ENCODE measurements at places on chromosomes 3 and 15.

GRCh38 chr15:38626443-38627050 is 61.9 kb upstream of the RASGRP1 start:
- DNase-seq, result no peak

DNA sequence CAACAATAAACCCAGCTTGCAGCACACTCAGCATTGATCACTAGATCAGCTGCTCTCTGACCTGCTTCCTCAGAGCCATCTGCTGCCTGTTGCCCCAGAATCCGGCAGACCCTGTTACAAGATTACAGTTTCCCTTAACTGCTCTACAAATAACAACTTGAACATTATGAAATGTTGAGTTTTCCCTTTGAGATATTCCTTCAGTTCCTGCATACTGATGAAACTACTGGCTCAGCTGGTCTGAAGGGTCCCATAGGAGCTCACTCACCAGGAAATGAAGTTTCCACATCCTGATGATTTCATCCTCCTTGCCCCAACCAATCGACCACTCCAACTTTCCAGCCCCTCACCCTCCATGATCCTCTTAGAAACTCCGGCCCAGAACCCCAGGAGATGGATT is 281.9 kb downstream of the OCA2 start:
- DNase-seq, result no peak

- no peak for DNase-seq
These were observed 83.5 kb downstream of the AQP9 start for GRCh38 chr15:58221591-58222241.

DNA sequence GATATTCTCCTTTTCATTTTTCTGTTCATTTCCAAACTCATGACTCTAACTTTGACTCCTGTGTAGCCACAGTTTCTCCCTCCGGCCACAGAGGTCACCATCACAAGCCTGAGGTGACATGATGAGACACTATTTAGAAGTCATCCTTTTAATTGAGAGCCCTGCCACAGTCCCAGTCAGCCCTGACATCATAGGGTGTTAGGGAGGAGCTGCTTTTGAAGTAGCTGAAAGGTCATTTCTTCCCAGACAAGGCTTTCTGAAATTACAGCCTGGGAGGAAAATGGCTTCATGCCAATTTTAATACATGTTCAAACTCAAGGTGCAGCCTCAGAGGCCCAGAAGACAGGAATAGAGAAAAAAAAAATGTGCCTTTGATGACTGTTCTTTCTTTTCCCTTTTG is 532.8 kb upstream of the TGFBR2 start:
- DNase-seq, result no peak

DNA sequence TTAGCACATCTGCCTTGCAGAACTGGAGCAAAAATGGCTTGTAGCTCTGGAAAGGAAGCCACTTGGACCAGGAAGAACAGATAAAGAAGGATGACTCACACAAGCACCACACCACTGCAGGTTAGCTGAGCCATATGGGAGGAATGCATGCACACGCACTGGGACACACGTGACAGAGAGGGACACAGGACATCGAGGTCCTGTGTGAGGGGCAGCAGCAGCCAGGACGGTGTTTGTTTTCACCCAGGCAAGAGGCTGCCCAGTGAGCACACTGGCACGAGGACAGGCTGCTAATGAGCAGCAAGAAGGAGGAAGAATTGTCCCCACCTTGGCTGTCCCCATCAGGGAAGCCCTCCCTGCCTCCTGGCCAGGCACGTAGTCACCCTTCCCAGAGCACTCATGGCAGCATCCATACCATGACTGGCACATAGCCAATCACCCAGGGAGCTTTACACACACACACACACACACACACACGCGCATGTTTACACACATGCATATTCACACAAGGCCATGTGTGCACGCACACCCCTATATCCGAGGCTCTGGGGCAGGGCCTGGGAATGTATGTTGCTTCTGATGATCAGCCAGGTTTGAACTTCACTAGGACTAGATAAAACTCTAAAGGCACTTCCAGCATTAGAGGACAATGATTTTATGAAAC is 24.0 kb upstream of the SPTBN5 start:
- no peak for DNase-seq

DNA sequence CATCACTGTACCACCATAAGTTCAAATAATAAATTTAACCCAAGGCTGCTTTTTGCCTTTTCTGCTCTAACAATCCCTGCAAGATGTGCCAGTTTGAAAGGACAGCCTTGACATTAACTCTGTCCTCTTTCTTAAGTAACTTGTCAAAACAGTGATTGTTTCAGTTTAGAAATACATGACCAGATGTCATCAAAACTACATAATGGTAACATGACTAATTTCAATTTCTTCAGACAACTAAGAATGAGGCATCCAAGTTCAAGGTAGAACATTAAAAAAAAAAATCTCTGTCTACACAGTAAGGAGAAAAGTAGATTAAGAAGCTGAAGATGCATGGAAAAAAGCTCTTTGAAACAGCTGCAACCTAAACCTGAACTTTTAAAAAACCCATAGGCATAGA is 47.4 kb downstream of the SHQ1 start:
- DNase-seq, result no peak

DNA sequence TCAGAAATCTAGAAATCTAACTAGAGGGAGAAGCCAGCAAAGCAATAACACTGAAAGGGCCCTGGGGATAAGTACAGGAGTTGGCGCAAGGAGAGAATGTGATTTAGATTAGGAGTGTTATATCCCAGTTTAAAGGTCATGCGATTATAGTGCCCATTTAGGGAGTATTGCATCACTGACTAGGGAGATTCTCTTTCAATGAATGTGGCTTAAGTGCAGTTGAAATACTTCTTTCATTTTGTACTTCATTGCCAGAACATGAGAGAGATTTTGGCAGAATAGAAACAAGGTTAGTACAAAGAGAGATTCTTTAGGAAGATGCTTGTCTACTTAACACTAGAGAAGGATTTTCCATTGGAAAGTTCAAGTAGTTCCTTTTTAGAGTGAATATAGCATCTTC is 13.9 kb downstream of the ROBO2 start:
- DNase-seq, result no peak

GRCh38 chr3:156655819-156656550 is 18.4 kb upstream of the TIPARP start:
- DNase-seq, result no peak

DNA sequence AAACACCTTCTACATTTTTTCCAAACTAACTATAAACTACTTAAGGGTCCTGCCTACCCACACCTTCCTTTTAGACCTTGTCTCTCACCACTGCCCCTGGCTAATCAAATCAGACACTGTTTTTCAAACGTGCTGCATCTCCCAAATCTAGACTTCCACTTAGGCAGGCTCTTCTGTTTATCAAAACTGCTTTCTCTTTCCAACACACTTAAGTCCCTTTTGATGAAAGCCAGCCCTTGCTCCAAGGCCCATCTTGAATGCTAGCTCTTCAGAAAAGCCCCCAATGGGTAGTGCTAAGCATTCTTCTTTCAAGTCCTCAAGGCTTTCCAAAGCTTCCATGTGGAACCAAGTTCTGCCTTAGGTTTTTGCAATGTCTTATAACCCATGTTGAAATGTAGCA is 888.3 kb downstream of the TUSC7 start:
- DNase-seq, result no peak

DNA sequence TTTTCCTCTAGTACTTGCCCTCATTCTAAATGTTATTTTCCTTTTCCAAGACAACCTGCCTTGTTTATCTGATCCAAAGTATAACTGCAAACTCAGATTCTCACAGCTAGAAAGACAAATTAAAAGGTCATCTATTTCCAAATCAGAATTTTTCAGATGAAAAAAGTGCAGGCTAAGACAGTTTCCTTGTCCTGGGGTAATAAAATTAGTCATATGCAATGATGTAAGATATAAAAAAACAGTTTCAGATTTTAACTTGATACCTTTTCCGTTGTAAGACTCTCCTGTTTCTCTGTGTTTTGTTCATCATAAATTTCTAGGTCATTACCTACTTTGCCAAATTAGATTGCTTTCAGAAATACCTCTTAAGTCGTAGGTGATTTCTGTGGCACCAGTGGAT is 238.4 kb upstream of the PEX5L start:
- no peak for DNase-seq

DNA sequence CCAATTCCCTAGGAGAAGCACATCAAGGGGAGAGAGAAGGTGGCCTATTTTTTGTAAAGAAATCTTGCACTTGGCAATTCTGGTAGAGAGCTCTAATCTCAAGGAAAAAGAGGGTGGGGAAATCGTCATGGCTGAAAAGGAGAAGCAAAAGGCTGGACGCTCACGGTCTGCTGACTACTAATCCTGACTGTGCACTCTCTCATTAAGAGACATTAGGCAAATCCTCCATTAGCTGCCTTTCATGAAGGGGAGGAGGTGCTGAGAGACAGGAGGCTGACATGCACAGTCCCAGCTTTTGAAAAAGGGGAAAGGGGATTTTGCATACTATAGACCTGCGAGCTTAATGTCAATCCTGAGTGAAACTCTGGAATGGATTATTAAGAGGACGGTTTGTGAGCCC is 170.0 kb downstream of the NR2F2 start:
- no peak for DNase-seq

DNA sequence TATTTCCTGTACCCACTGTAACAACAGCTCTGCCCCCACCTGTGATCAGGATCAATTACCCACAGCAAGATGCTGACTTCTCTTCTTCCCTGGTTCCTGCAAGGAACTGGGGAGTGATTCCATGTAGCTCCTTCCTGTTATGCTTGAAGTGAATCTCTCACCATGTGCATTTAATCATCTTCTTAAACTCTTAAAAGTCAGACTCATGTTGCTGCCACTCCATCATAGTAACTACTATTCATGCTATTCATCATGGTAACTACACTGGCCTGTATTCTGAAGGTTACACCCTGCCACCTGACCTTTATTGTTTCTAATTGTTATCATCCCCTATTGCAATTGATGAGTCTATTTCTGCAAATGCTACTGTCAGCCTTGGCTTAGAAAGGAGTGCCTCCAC is 89.5 kb downstream of the SUCNR1 start:
- no peak for DNase-seq

DNA sequence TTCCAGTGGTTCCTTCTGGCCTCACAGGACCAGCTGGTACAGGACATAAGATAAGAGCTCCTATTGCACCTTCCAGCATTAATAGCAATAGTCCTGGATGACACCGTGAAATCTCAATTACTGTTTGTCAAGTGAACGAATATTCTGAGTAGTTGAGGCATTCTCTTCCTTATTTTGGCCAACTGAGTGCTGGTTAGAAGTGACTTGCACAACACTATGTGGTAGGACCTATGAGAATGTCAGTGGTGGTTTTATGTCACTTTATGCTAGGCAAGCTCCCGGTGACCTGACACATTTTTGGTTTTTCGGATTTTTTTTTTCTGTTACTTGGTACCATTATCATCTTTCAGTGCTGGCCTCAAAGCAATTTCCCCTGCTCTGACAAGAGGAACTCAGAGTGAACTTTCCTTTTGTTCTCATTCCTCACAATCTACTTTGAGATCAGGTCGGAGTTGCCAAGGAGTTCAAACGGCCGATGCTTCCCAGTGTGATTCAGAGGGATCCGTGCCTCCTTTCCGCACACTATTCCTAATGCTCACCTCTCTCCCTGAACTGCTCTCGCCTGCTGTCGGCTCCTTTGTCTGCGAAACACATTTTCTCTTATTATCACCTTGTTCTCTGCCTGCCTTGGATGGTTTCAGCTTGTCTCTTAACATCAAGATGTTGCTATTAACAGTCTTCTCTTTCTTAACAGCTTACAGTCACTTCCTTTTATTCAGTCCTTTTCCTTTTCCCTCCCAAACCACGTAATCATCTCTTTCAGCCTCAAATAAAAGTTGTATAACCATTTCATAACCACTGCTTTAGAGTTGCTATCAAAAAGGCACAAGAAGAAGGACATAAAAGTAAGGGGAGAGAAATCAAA is 35.8 kb downstream of the QTRT2 start:
- no peak for DNase-seq

DNA sequence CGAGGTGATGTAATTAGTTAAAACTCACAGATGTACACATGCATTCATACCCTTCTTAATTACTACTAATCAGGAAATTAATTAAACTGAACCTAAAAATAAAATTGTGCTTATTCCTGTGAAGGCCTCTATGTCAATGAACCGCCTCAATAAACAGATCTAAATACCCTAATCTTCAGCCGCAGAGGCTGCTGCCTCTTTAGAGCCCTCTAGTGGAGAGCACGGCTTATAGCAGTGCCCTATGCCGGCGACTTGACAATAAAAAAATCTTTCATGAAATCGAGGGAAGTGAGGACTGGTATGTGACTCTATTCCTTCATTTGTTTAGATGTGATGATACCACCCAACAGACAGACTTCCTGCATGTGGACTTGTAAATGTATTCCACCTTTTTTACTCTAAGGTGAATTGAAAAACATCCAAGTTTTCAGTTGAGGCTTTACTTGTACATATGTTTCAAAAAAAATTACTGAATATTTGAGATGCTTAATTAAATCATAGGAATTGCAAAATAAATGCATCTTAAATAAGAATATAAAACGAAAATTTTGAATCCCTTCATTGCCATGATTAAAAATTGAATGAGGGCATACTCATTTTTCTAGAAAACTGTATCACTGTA is 8.3 kb upstream of the EPHA3 start:
- DNase-seq, result no peak

DNA sequence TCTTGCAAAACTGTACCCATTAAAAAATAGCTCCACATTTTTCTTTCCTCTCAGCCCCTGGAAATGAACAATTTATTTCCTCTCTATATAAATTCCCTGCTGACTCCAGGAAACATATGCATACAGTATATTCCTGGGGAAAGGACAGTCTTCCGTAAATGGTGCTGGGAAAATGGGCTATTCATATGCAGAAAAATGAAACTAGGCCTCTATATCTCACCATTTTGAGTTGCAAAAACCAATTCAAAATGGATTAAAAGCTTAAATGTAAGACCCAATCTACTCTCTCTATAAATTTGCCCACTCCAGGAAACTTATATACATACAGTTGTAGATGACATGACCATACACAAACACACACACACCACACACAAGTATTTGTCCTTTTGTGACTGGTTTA is 85.9 kb upstream of the GPR149 start:
- DNase-seq, result no peak

GRCh38 chr3:188553569-188553968 is 399.6 kb downstream of the LPP start:
- DNase-seq, result no peak

Data from activated CD8-positive, alpha-beta memory T cell treated with anti-CD3 and anti-CD28 coated beads for 1 hour (primary cell).